HCT116 (cell line): ENCODE measurements at places on chromosomes 6 and 20.

GRCh38 chr20:25213566-25214425 is 18.3 kb downstream of the ENTPD6 start:
- DNase-seq = no peak

DNA sequence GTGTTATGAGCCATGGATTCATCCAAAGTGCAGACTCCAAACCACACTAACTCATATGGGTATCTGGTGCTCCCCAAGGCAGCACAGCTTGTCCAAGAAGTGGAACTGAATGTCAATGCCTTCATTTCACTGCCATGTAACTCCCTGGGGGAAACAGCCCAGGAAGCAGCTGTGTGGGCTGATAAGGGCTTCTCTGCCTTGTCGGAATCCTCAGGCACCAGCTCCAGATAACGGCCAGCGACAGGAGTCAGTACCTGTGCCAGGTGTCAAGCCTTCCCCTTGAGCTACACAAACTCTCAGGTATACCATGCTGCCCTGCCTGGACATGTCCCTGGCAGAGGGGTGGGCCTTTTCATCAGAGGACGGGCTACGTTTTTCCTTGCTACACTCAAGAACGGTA is 751.9 kb upstream of the CHD6 start:
- DNase-seq = no peak

GRCh38 chr20:15005300-15005986 is 668.0 kb upstream of the FLRT3 start:
- DNase-seq = no peak

GRCh38 chr6:24721461-24722215 is 2.7 kb upstream of the C6orf62 start:
- DNase-seq = no peak

DNA sequence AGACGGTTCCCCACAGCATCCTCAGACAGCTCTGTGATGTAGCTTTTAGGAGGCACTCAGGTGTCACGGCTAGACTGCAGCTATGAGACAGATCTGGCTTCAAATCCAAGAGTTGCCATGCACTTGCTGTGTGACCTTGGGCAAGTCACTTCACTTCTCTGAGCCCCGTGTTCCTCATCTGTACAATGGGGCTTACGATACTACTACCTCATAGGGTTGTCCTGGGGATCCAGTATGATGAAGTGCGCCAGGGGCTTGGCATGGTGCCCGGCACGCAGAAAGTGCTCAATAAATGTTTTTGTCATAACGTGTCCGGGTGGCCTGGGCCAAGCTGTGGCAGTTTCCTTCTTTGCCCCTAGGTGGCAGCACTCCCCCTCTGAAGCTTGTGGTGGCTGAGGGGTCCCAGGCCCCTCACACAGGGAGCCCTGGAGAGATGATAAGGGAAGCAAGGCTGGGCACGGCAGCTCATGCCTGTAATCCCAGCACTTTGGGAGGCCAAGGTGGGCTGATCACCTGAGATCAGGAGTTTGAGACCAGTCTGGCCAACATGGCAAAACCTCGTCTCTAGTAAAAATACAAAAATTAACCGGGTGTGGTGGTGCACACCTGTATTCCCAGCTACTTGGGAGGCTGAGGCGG is 19.1 kb upstream of the CHMP4B start:
- DNase-seq = no peak

DNA sequence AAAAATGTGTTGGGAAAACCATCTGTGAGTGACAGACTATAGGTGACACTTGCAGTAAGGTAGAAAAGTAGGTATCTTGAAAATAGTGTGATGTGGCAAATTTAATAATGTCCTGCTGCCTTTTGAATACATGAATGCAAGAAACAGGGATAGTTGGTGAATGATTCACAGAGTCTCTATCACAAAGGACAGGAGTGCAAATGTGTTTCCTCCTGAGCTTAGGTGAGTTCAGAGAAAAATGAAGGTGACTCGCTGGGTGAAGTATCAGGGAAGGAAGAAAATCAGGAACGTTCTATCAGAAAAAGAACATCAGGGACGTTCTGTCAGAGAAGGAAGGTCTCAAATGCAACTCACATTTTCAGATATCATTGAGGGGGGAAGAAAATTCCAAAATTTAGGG is 557.8 kb upstream of the SLC35B3 start:
- no peak for DNase-seq

GRCh38 chr6:101607111-101607690 is 213.7 kb downstream of the GRIK2 start:
- no peak for DNase-seq

GRCh38 chr6:52243282-52243893 is 912 bp downstream of the IL17F start:
- no peak for DNase-seq

DNA sequence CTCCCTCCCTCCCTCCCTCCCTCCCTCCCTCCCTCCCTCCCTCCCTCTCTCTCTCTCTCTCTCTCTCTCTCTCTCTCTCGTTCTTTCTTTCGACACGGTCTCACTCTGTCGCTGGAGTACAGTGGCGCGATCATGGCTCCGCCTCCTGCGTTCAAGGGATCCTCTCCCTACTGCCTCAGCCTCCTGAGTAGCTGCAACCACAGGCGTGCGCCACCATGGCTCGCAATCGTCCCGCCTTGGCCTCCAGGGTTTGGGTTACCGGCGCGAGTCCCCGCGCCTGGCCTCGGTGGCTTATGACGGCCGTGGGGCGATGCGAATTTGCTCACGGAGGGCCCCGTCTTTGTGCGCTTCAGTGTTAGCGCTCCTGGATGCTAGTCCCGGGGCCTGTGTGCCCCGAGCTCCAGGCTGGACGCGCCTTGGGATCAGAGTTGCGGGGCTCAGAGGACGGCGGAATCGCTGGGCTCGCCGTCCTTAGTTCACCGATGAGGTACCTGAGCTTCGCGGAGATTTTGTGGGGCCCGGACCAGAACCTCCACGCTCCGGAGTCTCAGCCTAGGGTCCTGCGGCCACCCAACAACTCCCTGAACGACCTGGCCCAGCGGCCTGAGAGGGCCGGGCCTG is 45.2 kb downstream of the MCUR1 start:
- no peak for DNase-seq

DNA sequence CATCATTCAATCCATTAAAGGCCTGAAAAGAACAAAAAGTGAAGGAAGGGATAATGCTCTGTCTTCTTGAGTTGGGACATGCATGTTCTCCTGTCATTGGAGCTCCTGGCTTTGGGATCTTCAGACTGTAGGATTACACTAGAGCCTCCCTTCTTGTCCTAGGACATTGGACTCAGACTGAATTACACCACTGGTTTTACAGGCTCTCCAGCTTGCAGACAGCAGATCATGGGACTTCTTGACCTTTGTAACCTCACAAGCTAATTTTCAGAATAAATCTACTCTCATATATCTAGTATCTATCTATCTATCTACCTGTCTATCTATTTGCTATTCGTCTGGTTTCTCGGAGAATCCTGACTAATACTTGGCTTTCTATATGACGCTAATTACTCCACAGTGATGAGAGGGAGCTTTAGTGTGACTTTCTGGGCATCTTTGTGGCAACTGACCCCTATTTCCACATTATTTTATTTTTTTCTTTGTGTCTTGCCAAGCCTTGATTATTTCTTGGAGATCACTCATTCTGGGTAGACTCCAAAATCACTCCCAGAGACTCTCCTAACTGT is 151.9 kb upstream of the ZNF184 start:
- DNase-seq = no peak

- DNase-seq = no peak
These were observed 18.5 kb upstream of the PHACTR3 start for GRCh38 chr20:59585714-59586409.

- peak; percentile 27 for DNase-seq
These were observed 73.9 kb downstream of the RAMACL start for GRCh38 chr6:166512567-166512966.

DNA sequence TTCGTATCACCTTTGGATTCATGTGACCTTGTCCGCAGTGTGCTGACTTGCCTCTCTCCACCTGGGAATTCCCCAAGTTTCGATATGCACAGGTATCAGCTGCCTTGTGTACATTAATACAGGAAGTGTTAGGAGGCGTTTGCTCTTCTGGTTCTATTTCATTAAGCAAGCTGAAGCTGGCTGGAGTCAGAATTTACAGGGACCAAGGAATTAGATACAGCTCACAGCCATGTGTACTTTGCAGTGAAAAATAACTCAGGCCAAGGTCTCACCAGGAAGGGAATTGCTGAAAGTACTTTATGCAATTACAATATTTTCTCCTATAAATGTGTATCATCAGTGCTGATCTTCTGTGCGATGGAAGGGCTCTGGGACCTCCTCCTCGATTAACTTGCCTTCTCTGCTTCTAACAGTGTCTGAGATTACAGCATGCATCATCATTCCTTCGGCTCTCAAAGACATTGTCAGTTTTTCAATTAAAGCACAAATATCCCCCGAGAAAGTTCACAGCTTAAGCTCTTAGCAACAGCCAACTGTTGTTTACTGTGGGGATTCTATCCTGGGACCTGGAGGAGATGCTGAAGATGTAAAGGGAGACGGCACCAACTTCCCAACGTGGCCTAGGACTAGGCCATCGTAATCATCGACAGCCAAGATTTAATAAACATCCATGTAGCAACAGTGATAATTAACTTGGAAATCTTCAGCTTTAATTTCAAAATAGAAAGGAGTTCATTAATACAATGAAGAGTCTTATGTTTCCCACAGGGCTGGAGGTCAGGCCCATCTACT is 13.8 kb upstream of the TIAM2 start:
- no peak for DNase-seq

- no peak for DNase-seq
These were observed 142.1 kb downstream of the PXDC1 start for GRCh38 chr6:3609388-3609787.

- DNase-seq = no peak
These were observed 476.9 kb downstream of the KHDRBS2 start for GRCh38 chr6:61809004-61809595.

DNA sequence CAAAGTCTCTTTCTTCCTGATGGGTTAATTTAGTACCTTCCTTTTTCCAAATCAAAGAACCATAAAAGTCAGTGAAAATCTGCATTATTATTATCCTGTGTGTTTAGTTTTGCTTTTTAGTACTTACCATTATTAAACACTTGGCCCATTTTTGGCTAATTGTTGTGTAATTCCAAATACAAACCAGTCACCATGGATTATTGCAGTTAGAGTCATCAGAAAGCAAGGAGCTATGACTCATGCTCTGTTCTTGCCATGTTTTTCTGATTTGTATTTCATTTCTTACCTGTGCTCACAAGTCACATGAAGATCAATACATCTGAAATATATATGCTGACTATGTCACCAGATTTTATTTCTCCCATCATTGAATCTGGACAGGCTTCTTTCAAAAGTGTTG is 31.3 kb downstream of the SLC22A3 start:
- DNase-seq = peak; percentile 6

GRCh38 chr6:112618849-112619248 is 271.7 kb downstream of the RFPL4B start:
- peak; percentile 21 for DNase-seq

DNA sequence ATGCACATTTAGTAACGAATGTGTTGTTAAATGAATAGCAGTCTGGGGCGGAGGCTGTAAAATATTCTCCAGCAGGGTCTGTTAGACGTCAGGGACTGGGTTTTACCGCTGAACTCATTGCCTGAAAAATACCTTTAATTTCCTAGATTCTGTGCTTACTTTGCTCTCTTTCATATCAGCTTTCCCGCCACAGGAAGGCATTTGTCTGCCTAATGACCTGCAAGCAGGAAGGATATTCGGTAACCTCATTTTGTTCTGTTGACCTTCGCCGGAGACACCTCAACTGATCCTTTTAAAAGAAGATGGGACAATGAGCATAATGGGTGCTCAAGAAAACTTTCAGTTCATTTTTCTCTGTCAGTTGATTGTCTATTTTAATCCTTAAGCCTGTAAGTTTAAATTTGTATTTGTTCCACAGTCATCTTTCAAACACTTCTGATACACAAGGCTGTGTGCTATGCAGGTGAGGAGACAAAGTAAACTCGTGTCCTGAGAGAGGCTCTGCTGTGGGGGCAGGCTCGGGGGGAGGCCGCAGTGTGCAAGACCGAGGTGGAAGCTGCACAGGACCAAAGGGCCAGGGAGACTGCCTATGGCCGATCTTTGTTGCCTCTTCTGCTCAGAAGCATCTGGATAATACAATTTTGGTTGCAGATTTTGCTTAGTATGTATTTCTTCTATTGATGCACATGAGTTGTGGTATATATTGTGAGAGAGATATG is 27.4 kb upstream of the SIM1 start:
- DNase-seq = no peak

DNA sequence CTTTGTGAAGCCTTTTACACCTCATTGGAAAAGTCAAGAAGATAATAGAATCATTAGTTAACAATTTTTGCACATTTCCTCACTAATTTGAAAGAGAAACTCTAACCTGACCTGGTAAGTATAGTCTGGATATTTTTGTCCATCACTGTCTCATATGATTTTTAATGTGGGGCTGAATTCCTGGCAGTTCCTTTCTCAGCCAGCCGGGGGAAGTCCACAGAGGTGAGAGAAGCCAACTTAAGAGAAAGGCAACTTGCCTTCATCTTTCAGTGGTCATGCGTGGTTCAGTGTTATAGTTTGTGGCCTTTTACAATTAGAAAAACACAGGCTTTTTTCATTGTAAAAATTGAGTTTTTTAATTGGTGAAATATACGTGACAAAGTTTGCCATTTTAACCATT is 80.6 kb downstream of the CDYL start:
- DNase-seq = no peak

DNA sequence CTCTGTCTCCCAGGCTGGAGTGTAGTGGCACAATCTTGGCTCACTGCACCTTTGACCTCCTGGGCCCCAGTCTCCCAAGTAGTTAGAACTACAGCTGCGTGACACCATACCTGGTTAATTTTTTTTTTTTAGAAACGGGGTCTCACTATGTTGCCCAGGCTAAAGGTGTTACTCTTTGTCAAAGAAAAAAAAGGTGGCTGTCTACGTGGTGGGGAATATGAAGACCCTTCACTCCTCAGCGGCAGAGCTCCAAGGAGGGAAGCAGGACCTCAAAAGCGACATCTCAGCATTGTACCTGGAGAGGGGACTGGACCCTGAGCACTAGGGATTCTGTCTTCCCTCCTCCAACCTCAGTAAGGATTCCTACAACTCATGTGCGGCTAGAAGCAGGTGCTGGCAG is 16.4 kb upstream of the TBC1D22B start:
- no peak for DNase-seq

DNA sequence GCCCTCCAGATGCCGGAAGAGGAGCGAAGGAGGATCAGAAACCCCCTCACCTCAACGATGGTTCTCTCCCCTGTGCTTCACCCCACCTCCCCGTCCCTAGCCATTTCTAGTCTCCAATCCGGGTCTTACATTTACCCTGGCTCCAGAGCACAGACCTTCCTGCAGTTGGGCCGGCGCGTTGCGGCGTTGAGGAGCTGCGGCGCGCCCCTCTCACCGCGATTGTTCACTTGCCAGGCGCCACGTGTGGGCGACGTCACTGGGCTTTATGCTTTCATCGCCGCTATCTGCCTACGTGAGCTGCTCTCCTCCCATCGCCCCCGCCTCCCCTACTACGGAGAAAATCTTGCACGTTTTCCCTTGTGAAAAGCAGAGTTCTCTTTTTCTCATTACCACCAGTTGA is at the start of gene CRISP2:
Gene CRISP2, minus strand, starts transcription at position 198 of the 400 bp plus-strand sequence. CDS start 4,347 bp downstream, outside the sequence.
- no peak for DNase-seq

- peak; percentile 78 for DNase-seq
These were observed 235.7 kb upstream of the ZNF217 start for GRCh38 chr20:53829255-53829723.
